Activated naive CD4-positive, alpha-beta T cell (primary cell): ENCODE measurements at places on chromosomes 5 and 9.

GRCh38 chr5:84028093-84028492 is 307.4 kb upstream of the HAPLN1 start:
- no peak for DNase-seq

- no peak for DNase-seq
These were observed 1768.2 kb upstream of the WWC1 start for GRCh38 chr5:166523206-166523605.

DNA sequence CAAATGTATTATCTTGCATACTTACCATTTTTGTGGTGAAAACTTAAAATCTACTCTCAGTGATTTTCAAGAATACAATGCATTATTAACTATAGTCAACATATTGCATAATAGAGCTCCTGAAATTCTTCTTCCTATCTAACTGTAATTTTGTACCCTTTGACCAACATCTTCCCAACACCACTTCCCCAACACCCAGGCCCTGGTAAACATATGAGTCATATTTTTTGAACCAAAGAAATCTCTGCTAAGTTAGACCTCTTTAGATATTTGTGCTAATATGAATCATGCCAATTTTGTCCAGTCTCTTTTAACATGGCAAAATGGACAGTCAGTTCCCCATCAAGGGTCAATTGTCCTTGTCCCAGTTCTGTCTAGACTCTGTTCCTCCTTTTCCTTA is 18.5 kb upstream of the RGS7BP start:
- no peak for DNase-seq

DNA sequence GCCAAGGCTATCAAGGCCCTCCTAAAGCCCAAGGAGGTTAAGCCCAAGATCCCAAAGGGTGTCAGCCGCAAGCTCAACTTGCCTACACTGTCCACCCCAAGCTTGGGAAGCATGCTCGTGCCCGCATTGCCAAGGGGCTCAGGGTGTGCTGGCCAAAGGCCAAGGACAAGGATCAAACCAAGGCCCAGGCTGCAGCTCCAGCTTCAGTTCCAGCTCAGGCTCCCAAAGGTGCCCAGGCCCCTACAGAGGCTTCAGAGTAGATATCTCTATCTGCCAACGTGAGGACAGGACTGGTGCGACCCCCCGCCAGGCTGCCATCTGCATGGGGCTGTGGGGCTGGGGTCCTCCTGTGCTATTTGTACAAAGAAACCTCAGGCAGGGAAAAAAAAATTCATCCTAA is 3.3 kb downstream of the HOMER1 start:
- DNase-seq = no peak

GRCh38 chr5:131634238-131634637 is 791 bp downstream of the RAPGEF6 start:
- DNase-seq = no peak

DNA sequence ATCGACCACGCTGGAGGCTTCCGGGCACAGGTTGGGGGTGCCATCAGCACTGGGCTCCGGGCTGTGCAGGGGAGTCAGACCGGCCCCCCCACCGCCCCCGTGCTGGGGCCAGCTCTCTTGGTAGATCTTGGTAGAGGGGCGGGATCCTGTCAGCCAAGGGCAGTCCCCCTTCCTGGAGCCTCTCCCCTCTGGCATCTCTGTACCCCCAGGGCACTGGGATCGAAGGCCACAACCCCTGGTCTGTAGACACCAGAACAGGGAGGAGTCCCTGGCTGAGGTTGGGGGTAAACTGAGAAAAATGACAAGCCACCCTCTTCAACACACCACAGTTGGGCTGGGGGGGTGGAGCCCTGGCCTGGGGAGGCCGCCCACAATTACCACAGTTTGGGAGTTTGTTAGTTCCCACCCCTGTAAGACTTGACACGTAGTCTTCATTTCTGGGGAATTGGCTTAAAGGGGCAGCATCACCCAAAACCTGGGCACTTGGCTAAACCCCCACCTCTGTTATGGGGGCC is 882 bp downstream of the CERCAM start:
- no peak for DNase-seq

- no peak for DNase-seq
These were observed 38.5 kb downstream of the PPP2R2B start for GRCh38 chr5:146840016-146840415.

GRCh38 chr5:135497971-135498636 is 37.7 kb downstream of the NEUROG1 start:
- DNase-seq = no peak

DNA sequence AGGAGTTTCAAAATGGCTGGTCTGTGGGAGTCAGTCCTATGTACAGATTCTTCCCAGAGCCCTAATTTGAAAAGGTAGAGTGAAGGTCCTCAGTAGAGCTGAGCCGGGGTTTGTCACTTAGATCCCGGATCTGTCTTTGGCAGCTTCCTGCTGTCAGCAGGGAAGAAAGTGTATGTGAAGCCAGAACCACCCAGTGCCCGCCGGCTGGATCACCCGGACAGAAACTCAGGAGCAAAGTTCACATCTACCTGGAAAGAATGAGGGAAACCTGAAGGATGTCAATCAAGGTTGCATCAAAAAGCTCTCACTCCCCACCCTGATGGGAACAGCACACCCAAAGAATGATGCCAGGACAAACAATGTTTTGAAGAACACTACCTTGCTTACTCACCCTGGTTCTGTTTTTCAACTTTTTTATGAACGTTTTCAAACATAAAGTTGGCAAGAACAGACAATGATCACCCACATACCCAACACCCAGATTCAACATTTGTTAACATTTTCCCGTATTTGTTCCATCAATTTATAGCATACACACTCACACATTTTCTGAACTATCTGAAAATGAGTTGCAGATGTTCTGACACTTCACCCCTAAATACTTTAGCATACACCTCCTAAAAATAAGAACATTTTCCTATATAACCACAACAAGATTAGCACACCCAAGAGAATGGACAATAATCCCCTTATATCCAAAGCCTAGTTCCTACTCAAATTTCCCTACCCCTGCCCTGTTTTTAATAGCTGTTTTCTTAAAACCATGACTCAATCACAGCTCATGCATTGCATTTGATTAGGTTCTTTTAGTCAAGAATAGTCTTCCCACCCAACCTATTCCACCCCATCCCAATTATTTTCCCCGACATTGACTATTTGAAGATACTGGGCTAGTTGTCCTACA is 133.9 kb downstream of the LHFPL2 start:
- no peak for DNase-seq
